Endothelial cell (in vitro differentiated cells): ENCODE measurements at places on chromosomes 11 and 22.

DNA sequence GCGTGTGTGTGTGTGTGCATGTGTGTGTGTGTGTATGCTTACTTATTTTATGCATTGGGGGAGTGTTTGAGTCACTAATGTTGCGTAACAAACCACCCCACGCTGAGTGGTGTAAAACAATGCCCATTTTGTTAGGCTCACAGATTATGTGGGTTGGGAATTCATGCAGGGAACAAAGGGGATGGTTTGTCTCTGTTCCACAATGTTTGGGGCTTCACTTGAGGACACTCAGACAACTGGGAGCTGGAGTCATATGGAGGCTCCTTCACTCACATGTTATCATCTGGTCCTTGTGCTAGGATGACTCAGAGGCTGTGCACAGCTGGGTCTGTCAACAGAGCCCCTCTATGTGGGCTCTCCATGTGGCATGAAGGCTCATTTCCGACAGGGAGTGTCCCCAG lies 51.3 kb upstream of the LARGE1 start:
- DNase-seq = no peak

DNA sequence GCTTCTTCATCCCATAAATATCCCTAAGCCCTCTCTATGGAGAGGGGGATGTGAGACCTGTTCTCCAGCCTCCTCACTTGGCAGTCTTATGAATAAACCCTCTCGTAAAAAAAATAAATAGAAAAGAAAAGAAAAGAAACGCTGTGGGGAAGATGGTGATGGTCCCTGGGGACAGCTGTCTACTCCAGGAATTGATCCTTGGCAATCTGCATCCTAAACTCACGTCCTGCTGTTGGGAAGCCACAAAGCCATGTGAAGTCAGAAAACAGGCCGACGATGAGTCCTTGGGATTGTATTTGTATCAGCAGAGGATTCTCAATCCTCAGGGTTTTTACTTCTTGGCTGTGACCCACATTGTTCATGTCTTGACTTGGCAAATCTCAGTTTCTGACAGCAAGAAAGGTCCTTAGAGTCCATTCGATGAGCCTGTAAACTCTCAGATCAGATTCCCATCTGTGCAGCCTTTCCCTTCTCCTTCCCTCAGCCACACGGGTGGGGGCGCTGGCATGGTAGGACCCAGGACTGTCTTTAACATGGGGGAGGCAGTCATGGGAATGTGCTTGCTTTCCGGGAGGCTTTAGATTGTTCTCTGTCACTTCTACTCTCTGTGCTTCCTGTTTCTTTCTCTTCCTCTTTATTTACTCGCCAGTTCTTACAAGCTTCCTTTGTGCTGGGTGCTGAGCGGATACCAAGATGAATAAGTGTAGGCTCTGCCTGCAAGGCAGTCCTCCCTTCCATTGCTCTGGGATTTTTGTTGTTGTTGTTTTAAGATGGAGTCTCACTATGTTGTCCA lies 24.9 kb downstream of the TCP11L1 start:
- no peak for DNase-seq

DNA sequence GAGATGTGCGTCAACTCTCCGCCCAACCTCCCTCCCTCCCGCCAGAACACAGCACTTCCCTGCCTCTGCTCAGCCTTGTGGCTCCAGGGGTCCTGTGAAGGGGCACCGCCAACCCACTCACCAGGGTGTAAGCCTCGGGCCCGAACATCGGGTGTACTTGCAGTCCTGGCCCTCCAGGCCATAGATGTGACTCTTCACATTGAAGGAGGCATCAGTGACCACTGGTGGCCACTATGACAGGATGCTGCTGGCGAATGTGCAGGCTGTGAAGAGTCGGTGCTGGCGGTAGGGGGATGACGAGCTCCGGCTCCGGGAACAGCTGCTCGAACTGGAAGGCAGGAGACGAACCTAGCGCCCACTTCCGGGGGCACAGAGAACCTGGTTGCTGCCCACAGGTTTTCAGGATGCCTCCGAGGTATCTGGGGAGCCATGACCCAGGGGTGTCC lies 97.4 kb downstream of the MED15 start:
- DNase-seq = no peak

GRCh38 chr11:18243783-18244362 lies 4.6 kb downstream of the SAA2 start:
- peak; percentile 66 for DNase-seq

DNA sequence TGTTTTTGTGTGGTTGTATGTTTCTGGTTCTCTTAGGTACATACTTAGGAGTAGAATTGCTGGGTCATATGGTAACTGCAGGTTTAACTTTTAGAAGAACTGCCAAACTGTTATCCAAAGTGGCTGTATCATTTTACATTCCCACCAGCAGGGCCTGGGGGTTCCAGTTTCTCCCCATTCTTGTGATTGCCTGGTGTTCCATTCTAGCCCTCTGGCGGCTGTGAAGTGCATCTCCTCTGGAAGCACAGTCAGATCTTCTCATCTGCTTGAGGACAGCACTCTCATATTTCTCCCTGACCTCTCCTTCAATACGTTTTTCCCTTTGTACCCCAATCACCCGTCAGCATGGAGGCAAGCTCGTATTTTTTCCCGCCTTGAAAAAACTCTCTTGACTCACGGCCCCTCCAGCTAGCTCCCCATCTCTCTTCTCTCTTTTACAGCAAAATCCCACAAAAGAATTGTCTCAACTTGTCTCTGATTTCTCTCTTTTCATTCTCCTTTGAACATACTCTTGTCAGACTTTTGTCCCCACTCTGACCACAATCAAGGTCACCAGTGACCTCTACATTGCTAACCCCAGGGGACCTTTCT lies 56.8 kb upstream of the THY1 start:
- peak; percentile 58 for DNase-seq

DNA sequence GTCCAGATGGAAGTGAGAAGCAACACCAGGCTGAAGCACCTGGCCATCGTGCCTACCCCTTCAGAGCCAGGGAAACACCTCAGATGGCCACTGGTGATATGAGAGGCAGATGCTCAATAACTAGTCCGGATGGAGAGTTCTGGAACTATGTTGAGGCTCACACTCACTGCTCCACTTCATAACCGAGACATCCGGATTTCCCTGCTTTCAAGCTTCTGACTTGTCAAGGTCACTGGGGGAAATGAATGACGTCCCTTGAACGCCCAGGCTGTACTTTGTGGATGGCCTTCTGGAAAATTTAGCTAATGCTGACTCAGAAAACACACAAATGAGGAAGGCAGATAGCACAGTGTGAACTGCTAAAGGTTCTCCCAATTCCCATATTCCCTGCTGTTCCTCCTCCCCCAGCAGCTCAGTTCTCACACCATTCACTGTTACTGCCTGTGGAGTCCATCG lies at the start of gene LYVE1:
LYVE1 (minus strand) TSS at position 180 of the 456 bp plus-strand sequence; CDS start at position 47, 133 bp downstream.
- DNase-seq = no peak
